ENCODE measurements at places on chromosomes 5 and 9.

- DNase-seq = peak; percentile 58
These were observed 75.5 kb downstream of the PHAX start for GRCh38 chr5:126676195-126676624.

DNA sequence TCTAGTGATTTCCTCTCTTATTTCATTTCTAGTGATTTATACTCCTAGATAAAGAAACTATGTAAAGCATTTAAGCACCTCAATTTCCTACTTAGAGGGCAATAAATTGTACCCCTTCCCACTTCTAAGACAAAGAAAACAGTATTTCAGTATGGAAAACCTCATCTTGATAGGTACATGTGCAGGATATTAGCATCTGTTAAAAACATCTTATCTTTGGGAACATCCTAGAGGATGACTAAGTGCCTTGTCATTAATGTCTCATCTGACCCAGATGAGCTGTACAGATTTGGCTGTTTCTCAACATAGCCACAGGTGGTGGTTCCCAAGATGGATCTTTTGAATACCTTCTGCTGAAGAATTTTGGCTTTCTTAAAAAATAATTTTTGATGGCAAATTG is 5.7 kb downstream of the MEGF10 start:
- DNase-seq = peak; percentile 54

DNA sequence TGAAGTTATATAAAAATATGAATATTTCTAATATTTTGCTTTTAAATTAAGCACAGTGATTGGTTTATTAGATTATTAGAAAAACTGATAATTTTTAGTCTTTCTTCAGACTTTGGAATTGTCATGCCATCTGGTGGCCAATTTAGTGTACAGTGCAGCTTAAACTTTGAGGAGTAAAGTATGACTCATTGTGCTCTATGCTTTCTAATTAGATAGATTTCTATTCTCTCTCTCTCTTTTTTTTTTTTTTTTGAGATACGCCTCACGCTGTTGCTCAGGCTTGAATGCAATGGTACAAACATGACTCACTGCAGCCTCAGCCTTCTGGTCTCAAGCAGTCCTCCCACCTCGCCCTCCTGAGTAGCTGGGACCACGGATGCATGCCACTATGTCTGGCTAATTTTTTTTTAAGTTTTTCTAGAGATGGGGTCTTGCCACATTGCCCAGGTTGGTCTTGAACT is 42.1 kb upstream of the GPR21 start:
- DNase-seq = peak; percentile 93

DNA sequence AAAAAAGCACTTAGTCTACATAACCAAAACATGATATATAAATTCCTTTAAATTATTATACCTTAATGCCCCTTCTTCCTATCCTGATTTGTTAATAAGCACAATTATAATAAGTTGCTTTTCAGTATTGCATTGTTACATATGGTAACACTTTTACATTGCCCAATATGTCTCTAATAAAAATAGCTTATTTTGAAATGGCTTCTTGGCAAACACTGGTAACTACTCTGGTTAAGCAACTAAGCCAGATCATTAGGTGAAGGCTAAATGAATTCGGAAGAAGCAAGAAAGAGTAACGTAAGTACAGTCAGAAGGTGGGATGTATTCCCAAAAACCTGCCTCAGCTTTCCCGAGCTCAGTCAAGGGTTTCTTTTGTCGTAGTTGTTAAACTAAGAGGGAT is 85.3 kb downstream of the TTC39B start:
- DNase-seq = no peak

GRCh38 chr5:6193310-6193709 is 185.0 kb downstream of the MED10 start:
- DNase-seq = no peak
